Endothelial cell (in vitro differentiated cells): ENCODE measurements at places on chromosomes 16 and 17. TPM values are rescaled to one million over a fixed set of nuclear protein-coding genes. Genes with fewer than 3 reads are reported as not detected.

DNA sequence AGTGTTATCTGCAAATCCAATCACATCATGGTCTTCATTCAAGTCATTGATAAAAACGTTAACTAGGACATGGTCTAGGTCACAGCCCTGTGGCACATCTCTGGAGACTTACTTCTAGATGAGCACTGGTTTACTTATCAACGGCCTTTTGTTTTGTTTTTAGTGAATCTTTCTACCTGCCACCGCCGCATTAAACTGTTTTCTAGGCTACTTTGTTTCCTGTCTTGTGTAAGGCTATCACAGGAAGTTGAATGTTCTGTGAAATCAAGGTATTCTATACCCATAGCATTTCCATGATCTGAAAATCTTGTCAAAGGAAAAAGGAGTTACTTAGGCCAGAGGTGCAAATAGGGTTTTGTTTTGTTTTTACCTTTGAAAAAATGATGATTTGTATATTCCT lies 26.9 kb downstream of the SOCS3 start:
- no peak overlapping the region for H3K27ac ChIP-seq
- H3K27me3 ChIP-seq, result peaks cover 4% of the 10 kb centered on the region
- H3K36me3 ChIP-seq, result peaks cover 4% of the 10 kb centered on the region
- H3K4me1 ChIP-seq, result peaks cover 10% of the 10 kb centered on the region
- no peak for DNase-seq

DNA sequence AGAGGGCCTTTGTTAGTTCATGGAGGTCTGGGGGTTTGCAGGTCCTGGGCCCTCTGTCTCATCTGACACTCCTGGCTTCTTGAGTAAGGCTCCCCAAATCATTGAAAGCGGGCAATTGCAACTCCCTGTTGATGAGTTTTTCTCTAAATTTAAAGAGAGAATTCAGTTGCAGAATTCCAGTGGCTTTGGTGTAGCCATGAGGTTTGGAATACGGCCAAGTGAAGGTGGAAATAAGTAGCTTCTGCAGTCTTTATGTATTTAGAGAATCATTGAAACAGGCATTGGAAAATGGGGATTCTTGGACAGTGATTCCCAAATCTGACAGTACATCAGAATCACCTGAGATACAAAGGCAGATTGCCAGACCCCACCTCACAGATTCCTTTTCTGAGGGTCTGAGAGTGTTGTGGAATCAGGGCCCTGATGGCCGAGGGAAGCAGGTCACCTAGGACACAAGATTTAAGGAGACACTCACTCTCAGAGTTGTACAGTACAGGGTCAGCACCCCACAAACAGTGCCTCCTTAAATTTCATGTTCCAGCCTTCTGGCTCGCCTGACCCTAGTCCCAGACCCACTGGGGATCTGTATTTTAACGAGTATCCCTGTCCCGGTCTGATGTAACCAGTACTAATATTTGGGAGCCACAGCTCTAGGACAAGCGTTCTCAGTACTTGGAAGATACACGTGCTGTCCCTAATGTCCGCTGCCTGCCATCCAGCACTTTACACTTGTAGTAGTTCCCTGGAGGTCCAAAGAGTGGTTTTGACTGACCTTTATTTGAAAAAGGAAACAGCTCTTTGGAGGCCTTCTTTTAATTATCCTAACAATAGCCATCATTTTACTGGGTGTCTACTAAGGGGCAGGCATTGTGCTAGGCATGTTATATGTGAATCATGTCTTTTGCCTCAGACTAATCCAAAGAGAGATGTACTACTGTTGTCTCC lies 37.8 kb downstream of the YPEL2 start:
- peaks cover 12% of the 10 kb centered on the region for H3K36me3 ChIP-seq
- DNase-seq, result no peak
- H3K27ac ChIP-seq, result no peak overlapping the region
- peaks cover 2% of the 10 kb centered on the region for H3K27me3 ChIP-seq

GRCh38 chr17:28928061-28928460 lies 23.3 kb downstream of the PHF12 start:
- no peaks in the 10 kb centered on the region for H3K27me3 ChIP-seq
- H3K4me1 ChIP-seq, result peaks cover 18% of the 10 kb centered on the region
- H3K27ac ChIP-seq, result no peak overlapping the region
- H3K4me3 ChIP-seq, result no peak overlapping the region
- peaks cover 20% of the 10 kb centered on the region for H3K36me3 ChIP-seq

GRCh38 chr17:59764292-59764741 lies 56.9 kb downstream of the VMP1 start:
- peaks cover 4% of the 10 kb centered on the region for H3K36me3 ChIP-seq
- no peak overlapping the region for H3K27ac ChIP-seq
- H3K27me3 ChIP-seq, result no peaks in the 10 kb centered on the region
- DNase-seq, result no peak
- H3K4me1 ChIP-seq, result no peaks in the 10 kb centered on the region
- H3K4me3 ChIP-seq, result no peak overlapping the region

DNA sequence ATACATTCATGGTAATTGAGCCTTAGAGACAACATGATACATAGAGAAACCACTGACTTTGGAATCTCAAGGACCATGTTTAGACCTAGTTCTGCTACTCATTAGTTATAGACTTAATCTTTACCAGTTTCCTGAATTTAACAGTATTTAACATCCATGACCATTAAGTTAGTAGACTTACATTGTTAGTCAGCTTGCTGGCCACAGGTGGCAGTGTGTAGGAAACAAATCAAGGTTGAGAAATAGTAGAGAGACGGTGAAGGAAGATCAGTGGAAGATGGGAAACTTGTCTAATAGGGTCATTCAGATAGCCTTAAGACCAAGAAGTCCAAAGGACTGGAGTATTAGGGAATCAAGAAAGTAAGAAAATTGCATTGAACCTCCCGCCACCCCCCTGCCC lies 31.0 kb downstream of the OMG start:
- H3K4me3 ChIP-seq, result no peak overlapping the region
- peaks cover 9% of the 10 kb centered on the region for H3K4me1 ChIP-seq
- H3K27ac ChIP-seq, result no peak overlapping the region
- H3K27me3 ChIP-seq, result no peaks in the 10 kb centered on the region
- peaks cover 23% of the 10 kb centered on the region for H3K36me3 ChIP-seq
- no peak for DNase-seq

DNA sequence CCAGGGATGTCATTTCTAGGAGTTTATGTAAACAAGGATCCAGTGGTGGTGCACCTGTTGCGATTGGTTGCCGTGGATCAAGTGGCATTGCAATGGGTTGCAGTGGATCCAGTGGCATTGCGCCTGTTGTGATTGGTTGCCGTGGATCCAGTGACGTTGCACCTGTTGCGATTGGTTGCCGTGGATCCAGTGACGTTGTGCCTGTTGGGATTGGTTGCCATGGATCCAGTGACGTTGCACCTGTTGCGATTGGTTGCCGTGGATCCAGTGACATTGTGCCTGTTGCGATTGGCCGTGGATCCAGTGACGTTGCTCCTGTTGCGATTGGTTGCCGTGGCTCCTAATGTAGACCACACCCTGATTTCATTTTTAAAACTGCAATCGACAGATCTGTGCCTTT lies 56.2 kb upstream of the CRISPLD2 start:
- H3K27ac ChIP-seq, result peak overlapping the region; percentile 70
- H3K4me3 ChIP-seq, result no peak overlapping the region
- peaks cover 3% of the 10 kb centered on the region for H3K27me3 ChIP-seq
- peaks cover 8% of the 10 kb centered on the region for H3K4me1 ChIP-seq
- peaks cover 30% of the 10 kb centered on the region for H3K36me3 ChIP-seq

BAHCC1 gene
- total RNA-seq, result 10.7 TPM
